ENCODE measurements at places on chromosomes 5 and 9.

DNA sequence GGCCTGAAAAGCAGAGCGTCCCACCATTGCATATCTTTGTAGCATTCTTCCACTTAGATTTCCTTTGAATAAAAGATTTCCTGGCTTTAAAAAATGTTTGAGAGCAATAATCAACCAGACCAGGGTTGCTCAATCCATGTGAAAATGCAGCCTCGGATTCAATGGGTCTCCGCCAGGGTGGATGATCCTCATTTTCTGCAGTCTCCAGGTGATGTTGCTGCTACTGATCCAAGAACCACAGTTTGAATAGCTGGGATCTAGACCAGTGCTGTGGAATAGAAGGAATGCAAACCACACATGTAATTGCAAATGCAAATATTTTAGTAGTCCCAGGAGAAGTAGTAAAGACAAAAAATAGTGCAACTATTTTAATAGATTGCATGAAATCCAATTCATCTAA, 317.6 kb downstream of the IRX1 start:
- DNase-seq: no peak

DNA sequence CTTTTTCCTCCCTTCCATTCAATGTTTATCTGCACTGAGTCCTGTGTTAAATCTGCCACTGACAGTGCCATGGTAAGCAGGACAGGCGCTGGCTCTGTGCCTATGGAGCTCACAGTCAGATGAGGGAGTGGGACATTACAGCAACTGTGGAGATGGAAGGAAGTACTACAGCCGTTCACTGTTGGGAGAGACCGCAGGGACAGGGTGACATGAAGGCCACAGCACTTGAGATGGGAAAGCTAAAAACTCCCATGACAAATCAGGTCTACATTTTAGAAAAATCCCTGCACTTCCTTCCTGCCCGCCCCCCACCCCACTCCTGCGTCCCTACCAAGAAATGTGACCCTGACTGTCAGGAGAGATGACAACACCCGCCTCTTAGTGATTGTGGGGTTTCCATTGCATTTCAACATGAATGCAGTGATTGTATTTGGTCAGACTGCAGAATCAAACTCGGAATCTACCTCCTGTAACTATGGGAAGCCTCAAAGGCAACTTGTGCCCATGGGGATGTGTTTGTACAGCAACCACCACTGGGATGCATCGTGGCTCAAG, 56.4 kb downstream of the GTF3C4 start:
- no peak for DNase-seq

DNA sequence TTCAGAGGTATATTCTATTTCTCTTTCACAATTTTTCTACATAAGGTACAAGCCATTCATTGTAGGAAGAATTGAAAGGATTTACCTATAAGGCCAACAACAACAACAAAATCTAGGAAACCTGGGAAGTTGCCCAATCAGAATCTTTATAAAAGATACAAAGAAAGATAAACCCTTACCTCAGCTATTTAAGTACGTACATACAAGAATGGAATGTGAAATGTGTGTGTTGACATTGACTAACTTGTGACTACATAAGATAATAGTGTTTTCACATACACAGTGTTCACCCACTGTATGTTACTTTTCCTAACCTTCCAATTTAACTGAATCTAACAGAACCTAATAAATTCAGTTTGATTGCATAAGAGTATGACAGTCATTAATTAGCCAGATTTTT, 154.1 kb downstream of the ADAMTS6 start:
- no peak for DNase-seq

DNA sequence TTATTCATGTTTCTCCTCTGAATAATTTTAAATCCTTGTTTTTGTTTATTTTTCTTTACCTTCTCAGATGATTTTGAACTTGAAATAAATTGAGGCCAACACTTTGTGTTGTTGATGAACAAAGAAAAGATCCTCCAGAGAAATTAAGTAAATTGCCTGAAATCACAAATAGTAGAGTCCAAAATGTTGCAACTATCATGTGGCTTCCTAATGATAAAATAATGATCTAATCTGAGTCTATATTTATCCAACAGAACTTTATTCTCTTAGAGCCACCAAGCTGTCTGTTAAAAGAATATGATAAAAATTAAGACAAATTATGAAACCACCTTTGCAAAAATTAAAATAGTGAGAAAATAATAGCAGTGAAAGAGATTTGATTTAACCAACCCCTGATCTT, 132.2 kb upstream of the SPEF2 start:
- no peak for DNase-seq

DNA sequence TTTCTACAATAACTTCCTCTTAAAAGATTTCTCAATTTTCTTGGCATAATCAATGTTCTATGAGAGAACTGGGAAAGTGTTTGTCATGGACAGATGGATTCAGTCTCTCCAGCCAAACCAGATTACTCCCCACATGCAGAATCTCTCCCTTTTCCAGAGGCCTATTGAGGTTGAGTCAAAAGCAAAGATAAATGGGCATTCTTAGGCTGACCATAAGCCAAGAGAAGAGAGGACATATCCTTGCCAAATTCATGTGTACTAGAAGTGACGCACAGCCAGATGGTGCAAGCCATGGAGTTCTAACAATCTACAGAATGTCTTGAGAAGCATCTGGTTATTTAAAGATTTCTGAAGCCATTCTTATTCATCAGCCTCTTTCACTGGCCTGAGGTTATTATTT, 2115.0 kb downstream of the MAT2B start:
- DNase-seq: no peak

DNA sequence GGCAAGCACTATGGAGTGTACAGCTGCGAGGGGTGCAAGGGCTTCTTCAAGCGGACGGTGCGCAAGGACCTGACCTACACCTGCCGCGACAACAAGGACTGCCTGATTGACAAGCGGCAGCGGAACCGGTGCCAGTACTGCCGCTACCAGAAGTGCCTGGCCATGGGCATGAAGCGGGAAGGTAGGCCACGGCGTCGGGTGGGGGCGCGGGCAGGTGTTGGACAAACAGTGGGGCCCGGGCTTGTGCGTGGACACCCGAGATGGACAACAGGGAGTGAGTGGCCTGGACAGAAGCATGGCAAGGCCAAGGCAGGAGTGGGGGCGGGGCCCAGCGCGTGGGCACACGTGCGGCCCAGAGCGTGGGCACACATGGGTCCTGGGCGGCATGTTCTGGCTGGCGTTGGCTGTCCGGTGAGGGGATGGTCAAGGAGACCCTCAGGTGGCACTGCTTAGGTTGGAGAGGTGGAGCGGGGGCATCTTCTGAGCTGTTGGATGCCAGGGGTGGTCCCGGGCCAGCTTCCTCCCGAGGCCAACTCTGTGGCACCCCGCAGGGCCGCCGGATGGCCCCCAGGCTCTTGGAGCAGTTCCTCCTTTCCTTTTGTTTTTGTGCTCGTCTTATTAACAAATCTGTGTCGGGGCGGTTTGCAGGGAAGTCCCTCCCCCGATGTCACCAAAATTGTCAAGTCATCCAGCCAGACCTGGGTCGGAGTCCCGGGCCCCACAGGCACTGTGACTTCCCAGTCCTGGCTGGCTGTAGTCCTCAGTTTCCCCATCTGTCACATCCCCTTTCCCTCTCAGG, 82.9 kb downstream of the RXRA start:
- no peak for DNase-seq

All from right hindlimb (tissue), 1 donor.